ENCODE measurements at places on chromosomes 4 and X.
A peak's percentile ranks its signal among the peaks of the same experiment; 100 is the strongest.

GRCh38 chr4:6245246-6246169, 24.1 kb upstream of the WFS1 start:
- no peaks in the 10 kb centered on the region for H3K4me1 ChIP-seq
- peak overlapping the region; percentile 11 for H3K4me3 ChIP-seq
- DNase-seq = no peak

GRCh38 chr4:92163348-92163747, 140.4 kb upstream of the GRID2 start:
- no peak overlapping the region for H3K27ac ChIP-seq
- H3K36me3 ChIP-seq = no peaks in the 10 kb centered on the region
- no peaks in the 10 kb centered on the region for H3K4me1 ChIP-seq
- no peaks in the 10 kb centered on the region for H3K27me3 ChIP-seq
- no peak for DNase-seq

DNA sequence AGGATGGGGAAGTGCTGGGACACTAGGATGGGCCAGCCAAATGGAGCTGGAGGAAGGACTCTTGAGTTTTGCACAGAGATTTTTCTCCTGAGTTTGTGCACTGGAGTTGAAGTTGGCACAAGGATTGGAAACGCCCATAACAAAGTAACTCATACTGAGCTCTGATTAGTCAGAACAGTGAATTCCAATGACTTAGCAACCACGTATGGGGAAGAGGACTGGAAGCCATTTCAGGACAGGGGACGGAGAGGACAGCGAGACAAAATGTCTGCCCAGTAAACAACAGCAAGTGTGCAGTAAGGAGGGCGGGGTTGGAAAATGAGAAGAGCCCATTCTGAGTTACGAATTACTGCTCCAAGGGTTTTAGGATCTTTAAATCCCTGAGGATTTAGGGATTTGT, 5.9 kb downstream of the RIPPLY1 start:
- H3K36me3 ChIP-seq = no peaks in the 10 kb centered on the region
- peaks cover 53% of the 10 kb centered on the region for H3K4me1 ChIP-seq
- no peak overlapping the region for H3K27ac ChIP-seq

- no peak for DNase-seq
- H3K4me1 ChIP-seq = peaks cover 7% of the 10 kb centered on the region
- H3K36me3 ChIP-seq = peaks cover 26% of the 10 kb centered on the region
- H3K27ac ChIP-seq = no peak overlapping the region
- no peaks in the 10 kb centered on the region for H3K27me3 ChIP-seq
Measured at GRCh38 chr4:13323921-13324320, 160.2 kb downstream of the RAB28 start.

DNA sequence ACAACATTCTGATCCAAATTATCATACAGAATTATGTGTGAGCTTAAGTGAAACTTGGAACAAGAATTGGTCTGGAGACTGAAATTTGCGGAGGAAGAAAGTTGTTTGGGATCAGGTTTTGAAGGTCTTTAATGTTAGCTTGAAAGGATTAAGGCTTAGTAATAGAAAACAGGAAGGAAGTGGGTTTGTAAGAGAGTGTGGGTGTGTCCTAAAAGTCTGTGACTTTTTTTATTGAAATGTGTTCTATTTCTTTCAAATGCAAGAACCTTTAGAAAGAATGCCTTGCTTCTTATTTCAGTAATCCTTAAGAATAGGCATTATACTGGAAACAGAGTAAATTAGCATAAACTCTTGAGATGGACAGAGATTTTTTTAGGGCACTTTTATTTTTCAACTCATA, 198.0 kb downstream of the GALNTL6 start:
- H3K27ac ChIP-seq = no peak overlapping the region
- DNase-seq = no peak
- H3K27me3 ChIP-seq = peaks cover 4% of the 10 kb centered on the region

DNA sequence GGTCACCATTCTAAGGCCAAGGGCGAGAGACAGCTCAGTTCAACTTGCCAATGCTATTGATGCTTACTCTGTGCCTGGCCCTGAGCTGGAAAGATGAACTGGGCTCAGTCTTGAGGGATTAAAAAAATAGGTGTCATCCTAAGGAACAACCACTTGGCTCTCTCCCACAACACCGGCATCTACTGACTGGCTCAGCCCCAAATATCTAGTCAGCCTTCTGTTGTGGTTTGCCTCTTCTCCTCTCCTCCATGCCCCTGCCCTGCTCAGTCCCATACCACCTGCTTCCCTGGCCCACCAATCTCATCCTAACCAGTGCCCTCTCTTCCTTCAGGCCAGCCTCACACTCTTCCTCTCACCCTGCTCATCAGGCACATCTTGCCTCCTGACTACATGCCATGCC, 29.6 kb downstream of the KDM5C start:
- no peak overlapping the region for H3K27ac ChIP-seq
- no peak for DNase-seq
- H3K4me1 ChIP-seq = no peaks in the 10 kb centered on the region
- H3K4me3 ChIP-seq = no peak overlapping the region
- H3K36me3 ChIP-seq = peaks cover 59% of the 10 kb centered on the region

- DNase-seq = peak; percentile 51
- peaks cover 15% of the 10 kb centered on the region for H3K4me1 ChIP-seq
- no peak overlapping the region for H3K27ac ChIP-seq
- no peaks in the 10 kb centered on the region for H3K36me3 ChIP-seq
- H3K27me3 ChIP-seq = no peaks in the 10 kb centered on the region
- H3K4me3 ChIP-seq = no peak overlapping the region
Measured at GRCh38 chrX:65581661-65582339, 47.2 kb upstream of the LAS1L start.

GRCh38 chr4:53599632-53600031, 8.3 kb upstream of the LNX1 start:
- H3K27ac ChIP-seq = no peak overlapping the region
- DNase-seq = no peak
- H3K4me1 ChIP-seq = no peaks in the 10 kb centered on the region
- no peaks in the 10 kb centered on the region for H3K36me3 ChIP-seq
- H3K27me3 ChIP-seq = peaks cover 6% of the 10 kb centered on the region

GRCh38 chrX:38803588-38804431, 2.6 kb downstream of the MID1IP1 start:
- no peaks in the 10 kb centered on the region for H3K36me3 ChIP-seq
- H3K4me1 ChIP-seq = peaks cover 44% of the 10 kb centered on the region
- peak overlapping the region; percentile 98 for H3K4me3 ChIP-seq
- DNase-seq = peak; percentile 77
- H3K27ac ChIP-seq = peak overlapping the region; percentile 95

DNA sequence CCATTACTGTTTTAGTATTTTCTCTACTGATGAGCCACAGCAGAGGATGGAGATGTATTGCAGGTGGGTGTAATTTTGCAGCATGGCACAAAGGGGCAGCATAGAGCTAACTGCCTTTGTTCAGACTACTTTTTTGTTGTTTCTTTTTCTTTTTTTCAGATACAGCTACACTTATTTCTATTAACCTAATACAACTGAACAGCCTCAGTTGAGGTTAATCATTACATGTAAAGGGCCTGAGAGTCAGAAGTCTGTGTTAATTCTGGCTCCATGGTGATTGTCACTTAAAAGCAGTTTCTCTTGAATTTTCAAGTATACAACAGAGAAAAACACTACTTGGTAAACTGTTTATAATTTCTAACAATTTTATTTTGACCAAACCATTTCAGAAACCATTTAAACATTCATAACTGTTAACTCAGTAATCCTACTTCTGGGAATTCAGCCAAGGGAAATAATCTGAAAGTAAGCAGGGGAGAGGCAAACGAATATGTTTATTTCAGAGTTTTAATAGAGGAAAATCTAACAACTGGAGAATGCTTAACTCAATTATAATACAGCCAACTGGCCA, 13.9 kb upstream of the PPEF2 start:
- no peaks in the 10 kb centered on the region for H3K27me3 ChIP-seq
- H3K4me1 ChIP-seq = peaks cover 5% of the 10 kb centered on the region
- H3K27ac ChIP-seq = no peak overlapping the region
- no peak overlapping the region for H3K4me3 ChIP-seq
- peaks cover 17% of the 10 kb centered on the region for H3K36me3 ChIP-seq

DNA sequence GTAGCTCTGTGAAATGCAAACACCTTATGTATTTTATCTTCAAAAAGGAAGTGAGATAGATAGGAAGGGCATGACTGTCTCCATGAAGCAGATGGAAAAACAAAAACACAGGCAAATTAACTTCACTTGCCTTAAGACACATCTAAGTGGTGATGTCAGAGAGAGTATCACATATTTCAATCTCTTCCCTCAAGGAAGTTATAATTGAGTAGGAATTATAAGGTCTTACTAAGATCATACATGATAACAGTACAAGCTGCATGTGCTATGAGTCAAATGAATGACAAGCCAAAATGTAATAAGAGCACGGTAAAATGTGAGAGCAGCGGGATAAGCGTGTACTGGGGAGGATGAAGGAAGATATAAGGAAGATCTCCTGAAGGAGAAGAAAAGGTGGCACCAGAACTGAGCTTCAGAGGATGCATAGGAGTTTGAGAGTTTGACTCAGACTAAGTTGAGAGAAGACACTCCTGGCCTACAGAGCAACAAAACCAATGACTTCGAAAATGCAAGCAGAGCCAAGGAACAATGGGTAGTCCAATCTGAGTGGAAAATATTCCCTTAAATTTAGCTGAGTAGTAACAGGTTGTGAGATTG, 43.3 kb upstream of the GALNT7 start:
- no peak overlapping the region for H3K27ac ChIP-seq
- no peak for DNase-seq
- no peaks in the 10 kb centered on the region for H3K36me3 ChIP-seq

GRCh38 chrX:41515376-41515775, 68.2 kb downstream of the NYX start:
- peaks cover 38% of the 10 kb centered on the region for H3K4me1 ChIP-seq
- H3K4me3 ChIP-seq = no peak overlapping the region
- H3K27me3 ChIP-seq = no peaks in the 10 kb centered on the region
- no peak for DNase-seq

GRCh38 chr4:13484749-13485221, 645 bp upstream of the RAB28 start:
- peak overlapping the region; percentile 100 for H3K27ac ChIP-seq
- DNase-seq = no peak
- H3K4me1 ChIP-seq = peaks cover 40% of the 10 kb centered on the region
- peaks cover 11% of the 10 kb centered on the region for H3K27me3 ChIP-seq
- peak overlapping the region; percentile 96 for H3K4me3 ChIP-seq

GRCh38 chr4:186934244-186934643, 210.6 kb upstream of the FAT1 start:
- no peaks in the 10 kb centered on the region for H3K27me3 ChIP-seq
- H3K4me3 ChIP-seq = no peak overlapping the region
- H3K4me1 ChIP-seq = peaks cover 60% of the 10 kb centered on the region
- H3K36me3 ChIP-seq = peaks cover 5% of the 10 kb centered on the region
- H3K27ac ChIP-seq = peak overlapping the region; percentile 36

DNA sequence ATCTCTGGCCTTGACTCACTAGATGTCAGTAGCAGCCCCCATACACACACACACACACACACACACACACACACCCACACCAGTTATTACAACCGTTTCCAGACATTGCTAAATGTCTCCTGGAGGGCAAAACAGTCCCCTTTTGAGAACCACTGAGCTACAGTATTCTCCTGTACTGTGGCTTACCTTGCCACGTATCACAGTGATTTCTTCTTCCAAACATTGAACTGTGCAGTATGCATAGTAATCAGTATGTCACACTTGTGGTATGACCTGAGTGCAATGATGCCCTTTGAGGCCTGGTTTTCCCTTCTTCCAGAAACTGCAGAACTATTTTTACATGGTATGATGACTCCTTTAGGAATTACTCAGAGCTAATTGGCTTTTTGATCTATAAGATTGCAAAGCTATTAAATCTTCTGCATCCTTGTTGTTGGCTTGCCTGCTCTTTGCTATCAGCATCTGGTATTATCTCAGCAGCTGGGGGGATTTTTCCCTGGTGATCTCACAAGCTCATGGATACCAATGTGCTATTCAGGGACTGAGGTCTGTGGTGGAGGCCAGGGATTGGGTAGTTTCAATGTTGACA, 3.6 kb upstream of the THOC2 start:
- peak overlapping the region; percentile 46 for H3K27ac ChIP-seq
- H3K4me1 ChIP-seq = no peaks in the 10 kb centered on the region
- H3K27me3 ChIP-seq = peaks cover 8% of the 10 kb centered on the region

DNA sequence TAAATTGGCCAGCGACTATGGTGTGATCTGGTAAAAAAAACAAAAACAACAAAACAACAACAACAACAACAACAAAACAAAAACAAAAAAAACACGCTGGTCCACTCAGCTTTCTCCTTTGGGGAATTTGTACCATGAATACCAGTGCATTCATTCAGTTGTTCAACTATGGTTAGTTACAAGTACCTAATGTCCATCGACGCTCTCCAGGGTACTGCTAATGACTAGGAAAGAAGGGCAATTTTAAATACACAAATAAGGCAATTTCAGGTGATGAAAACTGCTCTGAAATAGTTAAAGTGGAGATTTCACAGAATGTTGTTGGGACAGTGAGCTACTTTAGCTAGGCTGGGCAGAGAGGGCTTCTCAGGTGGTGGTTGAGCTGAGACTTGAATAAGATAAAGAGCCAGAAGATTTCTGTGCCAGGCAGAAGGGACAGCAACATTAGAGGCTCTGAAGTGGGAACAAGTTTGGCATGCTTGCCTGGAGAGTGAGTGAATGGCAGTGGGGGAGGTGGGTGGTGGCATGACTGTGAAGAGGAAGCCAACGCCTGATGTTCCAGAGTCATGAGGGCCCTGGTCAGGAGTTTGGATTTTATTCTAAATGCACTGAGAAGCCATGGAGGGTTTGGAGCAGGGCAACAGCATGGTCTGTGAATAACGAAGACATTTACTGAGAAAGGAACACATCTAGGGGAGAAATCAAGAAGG, 45.9 kb upstream of the PGRMC2 start:
- H3K4me3 ChIP-seq = no peak overlapping the region
- peaks cover 2% of the 10 kb centered on the region for H3K27me3 ChIP-seq
- H3K4me1 ChIP-seq = peaks cover under 1% of the 10 kb centered on the region

DNA sequence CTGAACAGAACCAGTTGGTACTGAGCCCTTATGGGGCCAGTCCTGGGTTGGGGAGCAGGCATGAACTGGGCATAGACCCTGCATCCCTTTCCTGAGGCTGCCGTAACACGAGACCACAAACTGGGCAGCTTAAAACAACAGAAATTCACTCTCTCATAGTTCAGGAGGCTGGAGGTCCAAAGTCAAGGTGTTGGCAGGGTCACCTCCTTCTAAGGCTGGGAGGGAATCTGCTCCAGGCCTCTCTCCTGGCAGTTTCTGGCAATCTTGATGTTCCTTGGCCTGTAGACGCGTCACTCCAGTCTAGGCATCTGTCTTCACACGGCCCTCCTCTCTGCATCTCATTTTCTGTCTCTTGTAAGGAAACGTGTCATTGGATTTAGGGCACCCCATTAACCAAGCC, 19.8 kb upstream of the SORCS2 start:
- no peak overlapping the region for H3K4me3 ChIP-seq
- H3K4me1 ChIP-seq = peaks cover 51% of the 10 kb centered on the region
- no peak for DNase-seq
- H3K36me3 ChIP-seq = peaks cover 8% of the 10 kb centered on the region
- peak overlapping the region; percentile 61 for H3K27ac ChIP-seq

- no peaks in the 10 kb centered on the region for H3K4me1 ChIP-seq
- H3K27me3 ChIP-seq = no peaks in the 10 kb centered on the region
- H3K36me3 ChIP-seq = peaks cover 51% of the 10 kb centered on the region
- peak overlapping the region; percentile 58 for H3K27ac ChIP-seq
- no peak for DNase-seq
- no peak overlapping the region for H3K4me3 ChIP-seq
Measured at GRCh38 chr4:25358515-25359275, 18.4 kb upstream of the ANAPC4 start.

Data from nephron progenitor cell (in vitro differentiated cells).